ENCODE measurements at places on chromosomes 7 and 10.

DNA sequence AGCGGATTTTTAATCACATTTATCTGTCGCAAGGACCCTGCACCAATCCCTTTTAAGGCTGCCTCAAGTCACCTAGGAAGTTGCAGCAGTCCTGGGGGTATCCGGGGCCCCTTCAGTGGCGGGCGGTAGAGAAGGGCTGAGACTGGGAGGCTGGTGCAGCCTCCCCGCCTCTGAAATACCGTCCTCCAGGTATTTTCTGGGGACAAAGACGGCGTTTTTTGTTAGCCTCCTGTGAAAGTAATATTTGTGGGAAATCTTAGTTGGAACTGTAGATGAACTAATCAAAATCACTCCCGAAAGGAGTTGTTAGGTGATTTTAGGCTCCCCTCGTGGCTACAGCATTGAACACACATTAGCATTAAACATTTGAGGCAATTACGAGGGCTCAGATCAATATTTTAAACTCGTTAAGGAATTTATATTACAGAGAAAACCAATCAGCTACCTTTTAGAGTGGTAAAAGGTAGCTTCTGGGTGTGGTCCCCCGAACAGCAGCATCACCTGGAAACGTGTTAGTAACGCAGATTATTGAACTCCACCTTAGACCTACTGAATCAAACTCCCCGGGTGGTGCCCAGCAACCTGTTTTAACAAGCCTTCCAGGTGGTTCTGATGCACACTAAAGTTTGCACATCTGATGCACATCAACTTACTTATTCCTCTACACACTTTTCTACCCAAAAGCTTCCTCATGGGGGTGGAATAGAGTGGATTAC lies 530 bp upstream of the ANXA7 start:
- DNase-seq: no peak

DNA sequence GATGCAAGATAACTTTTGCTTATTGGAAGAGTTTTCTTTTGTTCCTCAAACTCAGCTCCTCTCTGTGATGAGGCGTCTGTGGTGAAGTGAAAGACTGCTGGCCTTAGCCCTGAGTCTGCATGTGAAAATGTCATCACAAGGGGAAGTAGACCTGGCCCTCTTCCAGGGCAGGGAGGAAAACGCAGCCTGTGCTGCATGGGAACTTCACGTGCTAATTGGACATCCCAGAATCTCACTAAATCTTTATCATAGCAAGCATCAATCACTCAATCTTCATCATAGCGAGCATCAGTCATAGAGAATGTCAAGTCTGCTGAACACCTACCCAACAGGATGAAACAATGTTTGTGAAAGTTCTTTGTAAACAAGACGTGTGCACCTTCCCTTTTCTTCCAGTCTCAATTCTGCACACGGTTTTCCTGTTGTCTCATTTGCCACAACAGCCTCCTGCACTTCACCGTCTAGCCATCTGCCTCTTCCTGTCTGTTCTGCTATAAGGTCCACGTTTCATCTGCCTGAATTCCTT lies 314.6 kb downstream of the FRMD4A start:
- DNase-seq: no peak

GRCh38 chr10:18616337-18616736 lies 35.0 kb downstream of the NSUN6 start:
- DNase-seq: no peak

DNA sequence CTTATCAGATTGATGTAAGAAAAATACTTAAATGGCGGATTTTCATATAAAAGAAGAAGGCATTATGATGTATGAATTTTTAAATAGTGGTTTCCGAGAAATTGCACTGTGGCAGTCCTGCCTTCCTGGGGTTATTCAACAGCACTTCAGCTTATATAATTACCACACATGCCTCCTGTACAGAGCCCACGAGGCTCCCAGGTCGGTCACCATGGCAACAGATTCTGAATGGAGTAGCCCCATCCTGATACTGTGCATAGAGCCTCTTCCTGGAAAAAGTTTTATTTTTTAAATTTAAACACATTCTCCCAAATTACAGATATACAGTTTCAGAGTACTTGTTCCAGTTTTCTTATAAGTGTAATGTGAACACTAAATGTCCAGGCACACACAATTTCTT lies 15.9 kb upstream of the ASB4 start:
- DNase-seq: no peak

DNA sequence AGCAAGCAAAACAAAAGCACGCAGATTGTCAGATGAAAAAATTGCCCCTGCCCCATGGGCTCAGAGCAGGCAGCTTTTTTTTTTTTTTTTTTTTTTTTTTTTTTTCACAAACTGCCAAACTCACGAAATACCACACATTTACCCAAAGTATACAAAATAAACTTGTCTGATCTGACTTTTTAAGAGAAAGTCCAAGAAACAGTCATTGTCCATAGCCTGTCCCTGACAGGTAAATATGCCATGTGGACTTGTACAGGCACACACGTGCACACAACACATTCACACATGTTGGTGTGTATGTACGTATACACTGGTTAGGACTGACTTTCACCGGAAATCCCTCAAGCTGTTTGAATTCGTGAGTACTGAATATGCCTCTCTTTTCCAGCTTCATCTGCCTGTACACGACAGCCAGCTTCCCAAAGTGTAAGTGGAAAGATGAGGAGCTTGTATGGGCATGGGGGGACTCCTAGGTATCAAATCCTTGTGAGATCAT lies 929 bp upstream of the HGF start:
- DNase-seq: no peak

GRCh38 chr7:104371216-104371979 lies 43.0 kb downstream of the LHFPL3 start:
- DNase-seq: no peak

- DNase-seq: no peak
These were observed 23.8 kb upstream of the UBE2D1 start for GRCh38 chr10:58311026-58311425.

DNA sequence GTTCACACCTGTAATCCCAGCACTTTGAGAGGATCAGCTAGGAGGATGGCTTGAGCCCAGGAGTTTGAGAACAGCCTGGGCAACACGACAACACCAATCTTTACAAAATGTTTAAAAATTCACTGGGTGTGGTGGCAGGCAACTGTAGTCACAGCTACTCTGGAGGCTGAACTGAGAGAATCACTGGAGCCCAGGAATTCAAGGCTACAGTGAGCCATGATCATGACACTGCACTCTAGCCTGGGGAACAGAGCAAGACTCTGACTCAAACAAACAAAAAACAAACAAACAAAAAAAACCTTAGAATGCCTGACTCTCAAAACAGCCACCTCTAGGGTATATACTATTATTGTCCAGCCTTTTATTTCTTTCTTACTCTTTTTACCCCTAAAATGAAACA lies 56.5 kb upstream of the PAPSS2 start:
- no peak for DNase-seq

DNA sequence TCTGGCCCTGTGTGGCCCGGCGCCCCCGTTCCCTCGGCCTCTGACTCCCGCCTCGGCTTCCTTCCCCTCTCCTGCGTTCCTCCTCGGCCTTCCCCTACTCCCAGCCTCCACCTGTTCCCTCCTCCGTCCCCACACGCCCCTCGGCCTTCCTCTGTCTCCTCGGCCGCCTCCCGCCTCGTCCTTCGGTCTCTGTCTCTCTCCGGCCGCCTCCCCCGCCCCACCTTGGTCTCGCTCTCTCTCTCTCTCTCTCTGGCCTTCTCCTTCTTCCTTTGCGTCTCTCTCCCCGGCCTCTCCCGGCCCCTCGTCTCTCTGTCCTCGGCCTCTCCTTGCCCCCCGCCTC lies 588 bp downstream of the GET4 start:
- DNase-seq: no peak

DNA sequence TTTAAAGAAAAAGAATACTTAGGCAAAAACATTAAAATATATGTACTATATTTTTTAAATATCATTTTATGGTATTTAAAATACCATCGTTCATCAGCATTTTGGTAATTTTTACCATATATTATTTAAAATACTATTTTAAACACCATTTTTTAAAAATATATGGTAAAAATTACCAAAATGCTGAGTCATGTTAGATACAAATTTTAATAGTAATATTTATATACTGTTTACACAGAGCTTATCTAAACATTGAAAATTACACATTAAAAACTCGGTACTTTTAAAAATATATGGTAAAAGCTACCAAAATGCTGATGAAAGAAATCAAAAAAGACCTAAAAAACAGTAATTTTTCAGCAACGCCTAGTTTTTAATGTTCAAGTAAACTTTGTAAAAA lies 105.6 kb downstream of the TPK1 start:
- no peak for DNase-seq

GRCh38 chr7:2003931-2004812 lies 228.6 kb downstream of the MAD1L1 start:
- no peak for DNase-seq

DNA sequence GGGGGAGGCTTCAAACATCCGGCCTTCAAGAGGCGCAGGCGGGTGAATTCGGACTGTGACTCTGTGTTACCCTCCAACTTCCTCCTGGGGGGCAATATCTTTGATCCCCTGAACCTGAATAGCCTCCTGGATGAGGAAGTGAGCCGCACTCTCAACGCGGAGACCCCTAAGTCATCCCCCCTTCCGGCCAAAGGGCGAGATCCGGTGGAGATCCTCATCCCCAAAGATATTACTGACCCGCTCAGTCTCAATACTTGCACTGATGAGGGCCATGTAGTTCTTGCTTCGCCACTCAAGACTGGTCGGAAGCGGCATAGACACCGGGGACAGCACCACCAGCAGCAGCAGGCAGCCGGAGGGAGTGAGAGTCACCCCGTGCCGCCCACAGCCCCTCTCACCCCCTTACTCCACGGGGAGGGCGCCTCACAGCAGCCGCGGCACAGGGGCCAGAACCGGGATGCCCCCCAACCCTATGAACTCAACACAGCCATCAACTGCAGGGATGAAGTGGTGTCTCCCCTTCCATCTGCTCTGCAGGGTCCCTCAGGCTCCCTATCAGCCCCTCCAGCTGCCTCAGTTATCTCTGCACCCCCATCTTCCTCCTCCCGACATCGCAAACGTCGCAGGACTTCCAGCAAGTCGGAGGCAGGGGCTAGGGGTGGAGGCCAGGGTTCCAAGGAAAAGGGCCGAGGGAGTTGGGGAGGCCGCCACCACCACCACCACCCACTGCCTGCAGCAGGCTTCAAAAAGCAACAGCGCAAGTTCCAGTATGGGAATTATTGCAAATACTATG lies 1.1 kb downstream of the MEPCE start:
- no peak for DNase-seq

DNA sequence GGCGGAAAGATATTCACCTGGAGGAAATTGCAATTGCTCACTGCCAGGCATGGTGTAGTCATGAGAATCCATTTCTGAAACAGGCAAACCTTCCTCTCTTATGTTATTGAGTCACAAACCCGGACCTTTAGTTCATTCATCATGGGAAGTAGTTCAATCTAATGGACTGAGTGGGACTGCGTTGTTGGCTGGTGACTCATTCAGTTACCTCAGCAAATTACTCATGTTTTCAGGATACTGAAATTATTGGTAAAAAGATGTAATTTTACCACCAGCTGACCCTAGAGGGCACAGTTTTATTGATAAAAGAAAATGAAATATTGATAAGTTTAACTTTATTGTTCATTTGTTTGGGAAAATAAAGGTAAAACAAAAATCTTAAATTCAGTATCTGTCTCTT lies 1194.4 kb upstream of the SORCS1 start:
- DNase-seq: no peak

- DNase-seq: no peak
These were observed 54.7 kb downstream of the PWWP2B start for GRCh38 chr10:132451506-132452215.

DNA sequence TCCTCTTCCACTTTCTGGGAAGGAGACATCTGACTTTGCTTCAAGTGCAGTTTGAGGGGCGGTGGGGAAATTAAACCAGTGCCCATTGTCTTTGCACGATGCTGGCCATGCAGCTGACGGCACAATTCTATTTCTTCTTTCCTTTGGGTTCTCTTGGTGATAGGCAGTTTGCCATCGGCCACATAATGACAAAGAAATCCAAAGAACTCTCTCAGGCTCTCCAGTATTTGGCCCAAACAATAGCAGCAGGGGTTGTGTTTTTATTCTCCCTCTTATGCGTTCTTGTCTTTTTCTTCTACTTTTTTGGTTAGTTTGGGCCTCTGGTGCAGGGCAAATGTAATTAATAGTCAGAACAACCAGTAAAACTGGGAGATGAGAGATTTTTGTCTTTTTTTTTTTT lies 147.0 kb downstream of the EMX2 start:
- DNase-seq: no peak

DNA sequence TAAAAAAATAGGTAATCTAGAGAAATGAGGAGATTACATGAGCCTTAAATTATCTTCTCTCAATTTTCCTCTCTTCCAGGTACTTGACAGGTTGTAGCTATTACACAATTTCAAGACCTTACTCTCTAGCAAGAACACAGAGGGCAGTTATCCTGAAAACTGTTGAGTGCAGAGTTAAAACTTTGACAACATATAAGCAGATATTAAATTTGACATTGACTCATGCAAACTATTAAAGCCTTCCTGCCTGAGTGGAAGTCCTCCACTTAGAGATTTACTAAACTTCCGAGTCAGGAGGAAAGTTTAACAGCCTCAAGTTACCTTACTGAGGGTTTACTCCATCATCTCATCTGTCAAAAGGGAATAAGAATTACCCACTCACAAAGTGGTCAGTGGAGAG lies 73.5 kb upstream of the ARID5B start:
- no peak for DNase-seq

- no peak for DNase-seq
These were observed 131.6 kb downstream of the ARID5B start for GRCh38 chr10:62033125-62033524.

GRCh38 chr7:76008156-76008687 lies 13.8 kb upstream of the TMEM120A start:
- DNase-seq: no peak

DNA sequence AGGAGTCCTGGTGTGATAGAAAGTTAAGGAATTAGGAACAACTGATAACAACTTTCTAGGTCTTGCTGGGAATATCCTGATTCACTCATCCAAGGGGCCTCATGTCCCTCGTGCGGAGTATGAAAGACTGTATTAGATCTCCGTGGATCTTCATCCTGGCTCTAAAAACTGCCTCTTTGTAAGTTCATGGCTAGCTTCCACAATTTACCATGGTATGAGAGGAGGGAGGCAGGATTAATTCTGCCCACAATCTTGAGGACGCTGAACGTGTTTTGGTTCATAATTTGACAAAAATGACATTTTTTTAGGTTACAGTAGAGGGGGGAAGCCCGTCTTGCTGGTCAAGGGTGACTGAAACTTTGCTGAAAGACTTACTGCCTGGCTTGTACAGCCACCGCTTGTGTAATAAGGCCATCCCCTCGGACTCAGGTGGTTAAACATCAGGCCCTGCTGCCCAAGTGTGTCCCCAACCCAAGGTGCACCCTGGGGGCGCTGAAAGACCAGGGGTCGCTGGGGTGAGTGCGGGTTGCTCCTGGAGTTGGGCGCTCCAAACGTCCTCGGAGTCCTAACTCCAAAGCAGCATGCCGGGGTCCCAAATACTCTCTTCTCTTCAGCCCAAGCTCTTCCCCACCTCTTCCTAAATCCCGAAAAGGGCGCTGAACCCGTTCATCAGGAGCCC lies 733 bp downstream of the HIBADH start:
- DNase-seq: no peak

- no peak for DNase-seq
These were observed 149.9 kb downstream of the NEURL1 start for GRCh38 chr10:103643381-103643780.

GRCh38 chr10:104406715-104407650 lies 53.4 kb downstream of the CFAP58 start:
- no peak for DNase-seq

- no peak for DNase-seq
These were observed 342.5 kb downstream of the PTEN start for GRCh38 chr10:88205842-88206446.

GRCh38 chr7:139861803-139862202 lies 32.7 kb downstream of the TBXAS1 start:
- DNase-seq: no peak

GRCh38 chr7:116766881-116767280 lies 94.9 kb downstream of the MET start:
- DNase-seq: no peak

Data from brain pericyte (primary cell).